Cardiac septum (tissue), 1 donor: ENCODE measurements at places on chromosomes 12 and 14. TPM values are rescaled to one million over a fixed set of nuclear protein-coding genes. Genes with fewer than 3 reads are reported as not detected.

Gene INHBC
- total RNA-seq: not detected

Gene GNB3
- total RNA-seq: 9.7 TPM

Gene MYF6
- total RNA-seq: 1.1 TPM

Gene IGFBP6
- 42.3 TPM for total RNA-seq

Gene NPFF
- total RNA-seq: not detected

Gene CMTM5
- total RNA-seq: not detected

Gene SYNDIG1L
- total RNA-seq: not detected

Gene CLEC4A
- 0.35 TPM for total RNA-seq

Gene TOGARAM1
- total RNA-seq: 16.3 TPM

Gene MGP
- total RNA-seq: 677 TPM

Gene DCTN2
- 100 TPM for total RNA-seq

Gene PRKD1
- total RNA-seq: 4.3 TPM

Gene KCNJ8
- total RNA-seq: 38.0 TPM

Gene FAM186B
- total RNA-seq: 0.48 TPM

Gene DAO
- total RNA-seq: not detected

Gene NID2
- 37.3 TPM for total RNA-seq

Gene PAH
- total RNA-seq: not detected

Gene PPP2R5E
- 40.3 TPM for total RNA-seq

Gene NFATC4
- 13.3 TPM for total RNA-seq

Gene MTERF2
- total RNA-seq: 21.6 TPM

Gene PAPLN
- total RNA-seq: 1.3 TPM

Gene TAS2R20
- 1.3 TPM for total RNA-seq

Gene SPTB
- 113 TPM for total RNA-seq

Gene RNASE9
- total RNA-seq: not detected

Gene FNTB
- 18.7 TPM for total RNA-seq

Gene TAS2R42
- total RNA-seq: not detected

Gene TMPRSS12
- not detected for total RNA-seq

Gene AICDA
- 0.13 TPM for total RNA-seq

Gene DCAF4
- total RNA-seq: 7.9 TPM

Gene P2RX7
- 0.65 TPM for total RNA-seq

Gene COPS7A
- 64.7 TPM for total RNA-seq

Gene ITGA7
- 806 TPM for total RNA-seq

Gene PPP4R4
- total RNA-seq: 0.30 TPM

Gene MAGOHB
- total RNA-seq: 11.7 TPM

Gene LYZ
- 32.9 TPM for total RNA-seq

Gene BDKRB2
- 0.57 TPM for total RNA-seq

Gene RPGRIP1
- not detected for total RNA-seq

Gene AMN
- not detected for total RNA-seq

Gene ZDHHC22
- total RNA-seq: not detected

Gene CELA1
- total RNA-seq: not detected

Gene KRT85
- total RNA-seq: not detected

Gene EML5
- total RNA-seq: 0.24 TPM

Gene PRKCH
- total RNA-seq: 17.0 TPM

Gene KRT71
- not detected for total RNA-seq

Gene C14orf180
- 67.8 TPM for total RNA-seq
